Endothelial cell of umbilical vein (primary cell): ENCODE measurements at places on chromosomes 1 and 21. TPM values are rescaled to one million over a fixed set of nuclear protein-coding genes. Genes with fewer than 3 reads are reported as not detected.
A peak's percentile ranks its signal among the peaks of the same experiment; 100 is the strongest.

- DNase-seq, result no peak
Observed at GRCh38 chr1:169395955-169396354, 28.0 kb downstream of the BLZF1 start.

- DNase-seq, result no peak
Observed at GRCh38 chr1:216549796-216550195, 126.5 kb upstream of the USH2A start.

Gene ATP5PO
- 126 and 207 TPM in 2 replicates for polyA plus RNA-seq

- no peak for DNase-seq
Observed at GRCh38 chr1:89611721-89612120, 21.2 kb upstream of the LRRC8C start.

Gene CADM3
- 6.0 and 6.9 TPM in 2 replicates for polyA plus RNA-seq

DNA sequence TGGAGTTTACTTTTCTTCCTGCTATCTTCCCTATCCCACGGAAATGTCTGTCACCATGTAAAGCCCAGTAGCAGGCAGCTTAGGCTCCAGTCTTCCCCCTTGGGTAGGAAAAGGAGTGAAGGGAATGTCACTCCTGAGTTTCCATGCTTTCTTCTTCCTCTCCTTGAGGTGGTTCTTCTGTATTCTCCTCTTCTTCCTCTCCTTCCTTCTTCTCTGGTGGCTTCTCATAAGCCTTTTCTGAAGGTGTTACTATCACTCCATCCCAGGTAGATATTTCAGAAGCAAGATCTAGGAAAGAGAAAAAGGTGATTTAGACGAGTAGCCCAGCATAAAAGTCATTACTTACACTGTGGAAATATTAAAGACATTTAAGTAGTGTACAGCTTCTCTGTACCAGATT, 3.8 kb downstream of the SNAPIN start:
- DNase-seq, result no peak

DNA sequence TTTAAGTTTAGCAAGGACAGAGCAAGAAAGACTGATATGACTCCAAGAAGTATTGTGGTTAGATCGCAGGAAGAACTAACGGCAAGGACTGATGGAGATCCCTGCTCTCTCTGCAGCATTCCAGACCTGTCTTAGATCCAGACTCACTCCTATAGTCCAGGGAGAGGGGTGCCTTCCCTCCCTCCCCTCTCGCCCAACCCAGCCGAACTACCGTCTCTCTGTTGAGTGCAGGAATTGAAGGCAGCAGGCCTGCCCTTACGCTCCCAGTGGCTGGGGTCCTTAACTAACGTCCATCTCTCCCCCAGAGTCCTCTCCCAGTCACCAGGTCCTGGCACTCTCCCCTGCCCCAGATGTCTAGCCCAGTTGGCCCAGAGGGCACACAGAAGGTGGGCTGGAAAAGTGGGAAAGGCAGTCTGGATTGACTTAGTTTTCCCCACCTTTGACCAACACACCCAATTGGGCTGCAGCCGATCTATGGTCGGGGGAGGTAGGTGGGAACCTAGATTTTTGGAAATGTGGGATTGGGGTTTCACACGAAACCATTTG, 1.1 kb downstream of the CRABP2 start:
- DNase-seq, result no peak

- no peak for DNase-seq
Observed at GRCh38 chr21:17784604-17785402, 34.4 kb downstream of the C21orf91 start.

- peak; percentile 77 for DNase-seq
Observed at GRCh38 chr1:27044613-27045151, 32.0 kb upstream of the TENT5B start.

GRCh38 chr1:50458507-50458906, 35.3 kb upstream of the DMRTA2 start:
- no peak for DNase-seq

Gene AHCYL1
- polyA plus RNA-seq, result 41.6 and 49.2 TPM in 2 replicates

DNA sequence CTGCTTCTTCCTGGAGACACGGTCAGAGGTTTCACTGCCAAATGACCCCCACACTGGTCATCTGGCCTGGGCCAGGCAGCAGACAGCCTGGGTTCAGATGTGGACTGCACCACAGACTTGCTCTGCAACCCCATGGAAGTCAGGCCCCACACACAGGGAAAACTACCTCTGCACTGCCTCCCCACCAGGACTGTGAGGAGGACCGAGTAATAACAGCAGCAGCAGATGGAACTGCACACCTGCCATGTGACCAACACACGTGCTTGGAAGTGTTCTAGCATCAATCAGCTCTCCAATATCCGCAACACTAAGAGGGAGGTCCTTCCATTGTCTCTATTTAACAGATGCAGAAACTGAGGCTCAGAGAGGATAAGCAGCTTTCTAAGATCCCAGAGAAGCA, 51.4 kb downstream of the SLC9A1 start:
- DNase-seq, result no peak

DNA sequence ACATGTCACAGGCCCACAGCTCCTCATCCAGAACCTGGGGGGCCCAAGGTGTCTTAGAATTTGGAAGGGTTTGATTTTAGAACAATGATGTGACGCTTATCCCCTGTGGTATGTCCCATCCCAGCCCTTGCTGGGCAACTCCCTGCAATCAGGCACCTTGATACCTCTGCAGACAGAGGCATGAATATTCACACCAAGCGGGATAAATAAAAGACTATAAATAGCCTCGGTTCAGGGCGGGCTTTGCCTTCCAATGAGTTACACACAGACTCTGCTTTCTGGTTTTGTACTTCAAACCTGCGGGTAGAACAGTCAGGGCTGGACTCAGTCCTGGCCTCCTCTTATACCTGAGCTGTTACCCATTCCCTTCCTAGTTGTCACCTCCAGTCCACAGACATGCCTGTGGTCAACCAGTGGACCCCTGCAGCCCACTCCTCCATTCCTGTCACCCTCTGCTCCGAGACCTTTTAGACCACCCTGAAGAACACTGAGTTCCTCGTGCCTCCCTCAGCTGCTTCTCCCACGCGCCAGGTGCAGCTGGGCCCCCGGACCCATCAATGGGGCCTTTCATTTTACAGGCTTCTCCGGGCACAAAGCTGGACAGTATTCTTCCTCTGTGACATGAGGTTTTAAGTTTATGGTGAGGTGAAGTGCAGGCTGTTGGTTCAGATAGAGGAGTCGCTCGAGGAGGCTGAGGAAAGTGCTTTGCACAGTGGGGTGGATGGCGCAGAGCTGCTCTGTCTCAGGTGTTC, 120.1 kb upstream of the TNR start:
- DNase-seq, result no peak

Gene OXCT2
- polyA plus RNA-seq, result 0.84 and 1.0 TPM in 2 replicates

Gene FCRL5
- not detected in 2 replicates for polyA plus RNA-seq

DNA sequence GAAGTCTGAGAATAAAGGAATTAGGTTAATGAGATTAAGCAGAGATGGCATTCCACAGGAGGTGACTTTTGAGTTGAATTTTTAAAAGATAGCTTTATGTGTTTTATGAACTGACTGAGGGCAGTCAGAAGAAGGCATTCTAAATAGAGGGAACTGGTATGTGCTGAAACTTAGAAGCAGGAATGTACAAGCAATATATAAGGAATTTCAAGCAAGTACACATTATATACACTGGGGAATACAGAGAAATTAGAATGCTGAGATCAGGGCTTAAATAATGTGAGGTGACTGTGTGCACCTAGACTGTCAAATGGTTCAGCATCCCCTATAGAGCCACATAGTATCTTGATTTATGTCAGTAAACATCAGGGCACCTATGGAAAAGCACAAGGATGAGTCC, 19.3 kb downstream of the WNT2B start:
- DNase-seq, result no peak

DNA sequence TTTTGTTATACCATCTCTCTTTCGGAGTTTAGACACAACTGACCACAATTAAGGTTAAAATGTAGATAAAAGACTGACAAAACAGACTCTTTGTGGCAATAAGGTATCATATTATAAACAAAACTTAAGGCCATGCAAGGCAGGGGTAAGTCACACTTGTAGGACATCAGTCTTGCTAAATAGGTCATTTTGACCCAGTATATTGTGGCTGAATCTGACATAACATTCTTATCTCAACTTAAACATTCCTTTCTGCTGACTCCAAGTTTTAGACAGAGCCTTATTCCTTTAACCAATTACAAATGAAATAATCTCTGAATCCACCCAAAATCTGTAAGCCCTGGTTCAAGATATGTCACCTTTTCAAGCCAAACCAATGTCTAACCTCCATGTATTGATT, 733.4 kb upstream of the B3GALT2 start:
- no peak for DNase-seq

Gene SYCP1
- not detected in 2 replicates for polyA plus RNA-seq

- DNase-seq, result no peak
Observed at GRCh38 chr1:161069731-161070270, at the start of gene ARHGAP30. TSS of gene ARHGAP30 (minus strand) at chr1:161069891. CDS start at chr1:161069624, 267 bp downstream.

- no peak for DNase-seq
Observed at GRCh38 chr1:59819566-59820438, 5.1 kb downstream of the HOOK1 start.

Gene ODR4
- polyA plus RNA-seq, result 4.9 and 6.0 TPM in 2 replicates

Gene STYXL2
- not detected in 2 replicates for polyA plus RNA-seq

DNA sequence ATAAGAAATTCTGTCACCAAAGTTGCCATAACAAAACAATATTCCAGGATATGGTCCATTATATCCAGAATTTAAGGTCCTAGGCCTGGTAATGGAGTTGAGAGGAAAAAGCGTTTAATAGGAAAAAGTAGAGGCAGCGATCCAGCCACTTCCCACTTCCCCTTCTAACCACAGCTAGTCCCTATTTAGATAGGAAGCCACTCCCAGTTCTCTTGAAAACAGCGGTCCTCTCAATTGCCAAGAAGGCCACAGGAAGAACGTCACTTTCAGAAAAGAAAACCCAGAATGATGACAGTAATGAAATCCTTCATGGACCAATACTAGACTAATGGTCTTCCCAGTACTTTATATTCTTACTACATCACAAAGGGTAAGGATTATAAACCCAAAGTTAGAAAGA, 38.6 kb downstream of the ABL2 start:
- DNase-seq, result peak; percentile 67

Gene MTMR11
- 14.4 and 16.9 TPM in 2 replicates for polyA plus RNA-seq

Gene ETS2
- polyA plus RNA-seq, result 14.3 and 16.3 TPM in 2 replicates

- DNase-seq, result no peak
Observed at GRCh38 chr1:46405197-46405555, 11.1 kb downstream of the FAAH start.

Gene CD55
- polyA plus RNA-seq, result 103 and 111 TPM in 2 replicates

Gene RNPEP
- 48.9 and 56.1 TPM in 2 replicates for polyA plus RNA-seq

Gene ATP6V1G3
- not detected in 2 replicates for polyA plus RNA-seq

Gene NUAK2
- polyA plus RNA-seq, result 1.5 and 1.8 TPM in 2 replicates

Gene FCRLB
- polyA plus RNA-seq, result 0.62 and 0.99 TPM in 2 replicates

DNA sequence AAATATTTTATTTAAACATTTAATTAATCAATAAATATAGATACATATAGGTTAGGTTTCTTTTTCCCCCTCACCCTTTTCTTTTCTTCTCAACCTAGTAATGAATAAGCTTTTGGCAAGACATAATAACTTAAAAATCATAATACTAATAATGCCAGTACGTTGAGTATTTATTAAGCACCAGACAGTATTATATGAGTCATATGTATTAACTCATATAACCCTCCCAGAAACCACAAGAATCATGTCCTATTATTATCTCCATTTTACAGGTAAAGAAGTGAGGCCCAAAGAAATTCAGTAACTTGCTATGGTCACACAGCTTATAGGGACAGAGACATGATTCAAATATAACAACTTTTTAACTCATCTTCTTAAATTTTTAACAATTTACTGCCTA, 834.5 kb upstream of the ADGRL2 start:
- no peak for DNase-seq

DNA sequence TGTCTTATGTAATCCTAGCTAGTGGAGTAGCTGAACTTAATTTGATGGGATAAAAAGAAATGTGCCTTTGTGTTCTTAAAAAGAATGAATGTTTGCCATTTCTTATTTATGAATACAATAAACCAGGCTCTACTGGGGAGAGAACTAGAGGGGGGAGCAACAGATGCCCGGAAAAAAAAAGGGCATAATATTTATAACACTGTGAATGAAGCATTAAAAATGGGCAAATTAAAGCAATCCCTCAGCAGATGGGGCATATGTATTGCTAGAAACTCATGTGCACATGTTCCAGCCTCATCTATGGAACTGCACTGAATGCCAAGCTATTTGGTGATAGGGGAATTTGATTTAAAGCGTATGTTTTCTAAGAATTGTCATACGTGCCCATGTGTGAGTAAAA, 42.3 kb upstream of the KCNJ6 start:
- DNase-seq, result no peak

DNA sequence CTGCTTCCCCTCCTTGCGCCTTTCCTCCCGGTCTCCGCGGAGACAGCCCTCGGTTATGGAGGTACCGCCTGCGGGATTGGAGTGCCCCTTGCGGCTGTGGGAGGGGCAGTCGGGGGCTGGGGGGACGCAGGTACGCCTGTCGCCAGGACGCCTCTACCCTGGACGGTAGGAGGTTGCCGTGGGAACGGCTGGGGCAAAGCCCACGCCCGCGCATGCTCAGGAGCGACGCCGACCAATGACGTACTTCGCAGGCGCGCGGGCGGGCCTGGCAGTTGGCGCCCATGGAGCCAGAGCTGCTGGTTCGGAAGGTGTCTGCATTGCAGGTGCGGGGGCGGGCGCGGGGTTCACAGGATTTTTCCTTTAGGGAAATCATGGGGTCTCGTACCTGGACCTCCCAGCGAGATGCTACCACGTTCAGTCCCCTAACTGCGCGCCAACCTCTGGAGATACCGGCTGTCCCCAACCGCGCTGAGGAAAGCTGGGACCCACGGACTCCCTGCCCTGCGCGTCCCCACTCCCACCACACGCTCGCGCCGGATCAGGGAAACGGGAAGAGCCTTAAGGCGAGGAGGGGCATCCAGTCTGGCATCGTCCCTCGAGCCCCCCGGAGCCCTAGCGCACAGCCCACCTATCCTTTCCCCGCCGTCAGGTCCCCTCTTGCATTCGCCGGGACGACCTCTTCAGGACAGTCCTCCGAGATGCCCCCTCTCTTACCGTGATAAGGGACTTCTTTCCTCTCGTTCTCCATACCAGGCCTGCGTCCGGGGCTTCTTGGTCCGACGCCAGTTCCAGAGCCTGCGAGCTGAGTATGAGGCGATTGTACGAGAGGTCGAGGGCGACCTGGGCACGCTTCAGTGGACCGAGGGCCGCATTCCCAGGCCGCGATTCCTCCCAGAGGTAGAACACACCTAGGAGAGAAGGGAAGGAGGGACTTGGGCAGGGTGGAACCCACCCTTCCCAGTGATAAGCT, at the start of gene IQCC:
IQCC (plus strand) TSS at position 271 of the 970 bp plus-strand sequence; CDS start at position 282, 11 bp downstream.
- peak; percentile 82 for DNase-seq
